Right ventricle myocardium superior (tissue), 1 donor: ENCODE measurements at places on chromosomes 16 and 17. TPM values are rescaled to one million over a fixed set of nuclear protein-coding genes. Genes with fewer than 3 reads are reported as not detected.

The CD300LB gene
- 0.16 TPM for total RNA-seq

The ITGA2B gene
- total RNA-seq = 0.62 TPM

The LLGL2 gene
- total RNA-seq = 3.6 TPM

The NACA2 gene
- total RNA-seq = not detected

The TBC1D3K gene
- total RNA-seq = not detected

The SPATA32 gene
- not detected for total RNA-seq

The CD79B gene
- 8.9 TPM for total RNA-seq

The KRT32 gene
- total RNA-seq = not detected

The PSMB10 gene
- total RNA-seq = 59.0 TPM

The RAMP2 gene
- total RNA-seq = 38.2 TPM

The OTOP3 gene
- total RNA-seq = not detected

The FBXO39 gene
- total RNA-seq = 0.13 TPM

The BFAR gene
- total RNA-seq = 30.5 TPM

The ALDH3A1 gene
- total RNA-seq = 0.27 TPM

The NPIPA2 gene
- total RNA-seq = 4.0 TPM

The APOBR gene
- total RNA-seq = 0.48 TPM

DNA sequence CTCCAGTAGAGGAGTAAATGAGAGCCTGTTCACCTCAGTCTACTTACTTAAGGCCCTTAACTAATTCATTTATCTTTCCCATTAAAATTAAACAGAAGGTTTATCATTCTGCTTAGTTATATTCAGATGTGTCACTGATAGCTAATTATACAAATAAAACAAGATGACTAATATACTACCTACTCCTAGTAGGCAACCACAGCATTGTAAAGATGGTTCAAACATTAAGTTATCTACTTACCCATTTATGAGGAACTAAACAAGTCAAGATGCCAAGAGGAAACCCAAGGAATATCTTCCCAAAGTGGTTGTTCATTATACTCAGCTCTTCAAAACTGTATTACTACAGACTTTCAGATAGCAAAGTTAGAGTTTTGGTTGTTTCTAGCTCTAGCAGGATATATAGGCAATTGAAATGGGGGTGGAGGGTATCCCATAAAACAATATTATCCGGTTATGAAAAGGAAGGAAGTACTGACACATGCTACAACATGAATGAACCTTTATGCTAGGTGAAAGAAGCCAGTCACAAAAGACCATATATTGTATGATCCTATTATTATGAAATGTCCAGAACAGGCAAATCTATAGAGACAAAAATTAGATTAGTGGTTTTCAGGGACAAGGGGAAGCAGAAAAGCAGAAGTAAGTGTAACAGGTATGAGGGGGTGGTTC lies 56.5 kb downstream of the SPAG9 start:
- DNase-seq = no peak

DNA sequence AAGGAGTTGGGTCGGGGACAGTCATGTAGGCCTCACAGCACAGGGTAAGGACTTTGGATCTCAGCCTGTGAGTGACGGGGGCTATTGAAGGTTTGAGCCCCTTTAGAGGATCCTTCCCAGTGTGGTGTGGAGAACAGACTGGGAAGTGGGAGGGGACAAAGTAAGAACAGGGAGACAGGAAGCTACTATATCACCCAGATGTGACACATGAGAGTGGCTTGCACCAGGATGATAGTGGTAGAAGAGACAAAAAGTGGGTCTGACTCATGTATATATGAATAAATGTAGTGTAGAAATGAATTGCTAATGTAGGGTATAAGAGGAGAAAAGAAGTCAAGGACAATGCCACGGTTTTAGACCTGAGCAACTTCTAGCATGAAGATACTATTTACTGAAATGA lies 4.5 kb downstream of the NUP93 start:
- DNase-seq = no peak

- peak; percentile 55 for DNase-seq
Observed at GRCh38 chr17:7626307-7626706, 1.3 kb downstream of the SAT2 start.

GRCh38 chr17:80826346-80826954 lies 165.2 kb upstream of the CHMP6 start:
- no peak for DNase-seq

- peak; percentile 47 for DNase-seq
Observed at GRCh38 chr16:68236137-68236825, 354 bp upstream of the ESRP2 start.

DNA sequence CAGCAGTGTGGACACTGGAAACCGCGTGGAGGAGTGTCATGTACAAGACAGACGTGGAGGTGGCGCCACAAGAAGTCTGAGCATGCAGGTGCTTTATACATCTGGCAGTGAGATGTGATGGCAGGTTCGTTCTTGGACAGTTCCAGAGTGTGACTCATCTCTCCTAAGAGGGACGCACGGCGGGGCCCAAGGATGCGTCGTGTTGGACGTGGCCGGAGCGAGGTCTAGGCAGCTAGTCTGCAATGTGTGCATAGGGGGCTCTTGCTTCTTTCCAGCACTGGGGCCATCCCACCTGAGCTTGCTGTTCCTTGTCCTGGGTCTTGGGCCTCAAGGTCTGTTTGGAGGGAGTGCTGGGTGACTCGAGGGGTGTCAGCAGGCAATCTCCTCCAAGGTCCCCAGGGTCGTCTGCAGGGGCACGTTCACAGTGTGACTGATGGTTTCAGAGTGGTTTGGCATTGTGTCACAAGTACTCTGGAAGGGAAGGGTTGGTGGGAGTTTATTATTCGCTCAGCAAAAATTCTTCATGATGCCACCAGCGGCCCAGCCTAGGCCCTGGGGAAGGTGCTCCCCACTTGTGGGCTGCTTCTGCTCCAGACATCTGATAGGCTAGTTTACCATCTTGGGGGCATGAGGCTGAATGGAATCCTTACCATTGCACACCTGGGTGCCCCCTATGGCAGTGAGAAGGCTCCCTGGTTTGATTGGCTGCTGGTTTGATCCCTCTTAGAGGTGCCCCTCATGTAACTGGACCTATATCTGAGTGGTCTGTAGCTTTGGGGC lies 22.1 kb downstream of the SPACA3 start:
- no peak for DNase-seq

DNA sequence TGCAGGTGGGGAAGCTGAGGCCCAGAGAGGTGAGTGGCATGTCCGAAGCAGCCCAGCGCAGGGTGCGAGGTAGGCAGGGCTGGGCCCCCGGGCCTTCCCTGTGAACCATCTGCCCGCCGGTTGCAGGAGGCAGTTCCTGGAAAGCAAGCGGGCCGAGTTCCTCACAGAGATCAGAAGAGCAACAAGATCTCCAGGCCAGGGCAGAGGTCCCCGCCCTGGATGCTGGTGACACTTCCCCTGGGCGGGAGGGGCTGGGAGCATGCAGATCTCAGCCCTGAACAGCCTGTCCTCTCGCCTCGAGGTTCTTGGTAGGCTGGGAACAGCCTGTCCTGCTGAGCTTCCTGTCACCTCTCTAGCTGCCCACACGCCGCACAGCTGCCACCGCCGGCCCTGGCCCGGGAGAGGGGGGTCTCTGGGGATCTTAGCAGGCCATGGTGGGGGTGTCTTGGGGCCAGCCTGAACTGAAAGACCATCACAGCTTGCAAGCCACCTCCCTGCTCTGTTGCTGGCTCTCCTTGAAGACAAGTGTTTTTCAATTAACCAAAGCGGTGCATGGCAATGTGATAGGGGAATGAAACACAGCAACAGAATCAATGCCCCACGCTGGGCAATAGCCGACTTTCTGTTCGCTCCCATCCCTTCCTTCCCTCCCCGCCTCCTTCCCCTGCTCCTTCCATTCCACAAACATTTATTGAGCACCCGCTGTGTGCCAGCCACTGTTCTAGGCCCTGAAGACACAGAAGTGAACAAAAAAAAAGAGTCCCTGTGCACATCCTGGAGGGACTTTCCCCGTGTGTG lies 31.7 kb downstream of the SOCS1 start:
- peak; percentile 90 for DNase-seq

DNA sequence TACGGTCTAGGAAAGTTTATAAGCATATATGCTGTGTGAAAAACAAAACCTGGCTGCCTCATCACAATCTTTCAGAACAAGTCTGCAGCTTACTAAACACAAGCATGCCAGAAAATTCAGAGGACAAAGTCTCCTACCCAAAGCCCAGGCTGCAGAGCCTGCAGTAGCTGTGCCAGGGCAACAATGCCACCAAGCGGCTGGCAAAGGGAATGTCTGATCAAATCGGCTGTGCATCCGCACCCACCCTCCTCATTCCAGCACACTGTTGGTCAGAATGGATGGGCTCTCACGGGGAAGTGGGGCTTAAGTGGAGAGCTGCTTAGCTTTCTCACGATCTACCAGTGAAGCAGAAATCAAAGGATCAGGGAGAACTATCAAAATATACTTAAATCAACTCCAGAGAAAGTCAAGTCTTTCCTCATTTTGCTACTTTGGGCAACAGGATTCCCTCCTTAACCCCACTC lies 73.5 kb downstream of the CYTH1 start:
- peak; percentile 69 for DNase-seq

DNA sequence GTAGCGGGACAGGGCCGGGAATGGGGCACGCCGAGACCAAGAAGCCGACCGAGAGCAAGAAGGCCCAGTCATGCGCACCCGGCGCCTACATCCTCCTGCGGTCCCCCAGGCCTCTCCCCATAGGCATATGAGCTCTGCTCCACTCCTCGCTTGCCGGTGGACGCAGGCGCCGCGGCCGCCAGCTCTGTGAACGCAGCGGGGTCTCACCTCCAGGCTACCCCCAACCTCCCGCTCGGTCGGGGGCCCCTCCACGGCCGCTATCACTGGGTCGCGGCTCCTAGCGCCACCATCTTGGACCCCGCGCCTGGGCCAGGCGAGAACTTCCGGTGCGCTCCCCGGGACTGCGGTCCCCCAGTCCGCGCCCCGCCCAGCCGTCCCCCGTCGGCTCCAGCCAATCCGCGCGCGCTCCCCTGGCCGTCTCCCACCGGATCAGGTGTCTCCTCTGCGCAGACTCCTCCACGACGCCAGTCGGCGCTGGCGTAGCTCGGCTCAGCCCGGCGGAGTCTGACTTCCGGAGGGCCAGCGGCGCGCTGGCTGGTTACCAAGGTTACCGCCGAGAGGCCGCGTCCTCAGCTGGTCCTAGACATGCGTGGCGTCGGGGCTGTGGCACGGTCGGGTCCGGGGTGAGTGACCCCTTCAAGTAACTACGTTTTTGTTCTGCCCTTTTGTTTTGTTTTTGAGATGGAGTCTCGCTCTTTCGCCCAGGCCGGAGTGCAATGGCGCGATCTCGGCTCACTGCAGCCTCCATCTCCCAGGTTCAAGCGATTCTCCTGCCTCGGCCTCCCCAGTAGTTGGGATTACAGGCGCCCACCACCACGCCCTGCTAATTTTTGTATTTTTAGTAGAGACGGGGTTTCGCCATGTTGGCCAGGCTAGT lies at the start of gene ZNF594:
ZNF594 (minus strand) TSS at position 328 of the 877 bp plus-strand sequence. CDS start 7,612 bp downstream, outside the sequence.
- peak; percentile 98 for DNase-seq

DNA sequence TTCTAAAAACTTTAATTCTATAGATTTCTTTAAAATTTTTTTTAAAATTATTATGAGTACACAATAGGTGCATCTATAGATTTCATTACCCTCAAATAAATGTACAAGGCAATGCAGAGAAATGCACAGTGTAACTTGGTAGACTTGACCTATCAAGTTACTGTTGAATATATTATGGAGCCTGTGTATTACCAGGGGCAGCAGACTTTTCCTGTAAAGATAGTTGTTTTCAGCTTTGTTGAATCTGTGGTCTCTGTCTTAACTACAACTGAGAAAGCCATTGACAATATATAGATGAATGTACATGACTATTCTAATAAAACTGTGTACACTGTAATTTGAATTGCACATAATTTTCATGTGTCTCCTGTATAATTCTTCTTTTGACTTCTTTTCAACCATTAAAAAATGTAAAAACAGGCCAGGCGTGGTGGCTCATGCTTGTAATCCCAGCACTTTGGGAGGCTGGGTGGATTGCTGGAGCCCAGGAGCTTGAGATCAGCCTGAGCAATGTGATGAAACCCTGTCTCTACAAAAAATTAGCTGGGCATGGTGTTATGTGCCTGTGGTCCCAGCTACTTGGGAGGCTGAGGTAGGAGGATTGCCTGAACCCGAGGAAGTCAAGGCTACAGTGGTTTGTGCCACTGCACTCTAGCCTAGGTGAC lies 39.4 kb downstream of the TENT4B start:
- no peak for DNase-seq

- no peak for DNase-seq
Observed at GRCh38 chr17:64095144-64095882, 34.6 kb downstream of the ERN1 start.

DNA sequence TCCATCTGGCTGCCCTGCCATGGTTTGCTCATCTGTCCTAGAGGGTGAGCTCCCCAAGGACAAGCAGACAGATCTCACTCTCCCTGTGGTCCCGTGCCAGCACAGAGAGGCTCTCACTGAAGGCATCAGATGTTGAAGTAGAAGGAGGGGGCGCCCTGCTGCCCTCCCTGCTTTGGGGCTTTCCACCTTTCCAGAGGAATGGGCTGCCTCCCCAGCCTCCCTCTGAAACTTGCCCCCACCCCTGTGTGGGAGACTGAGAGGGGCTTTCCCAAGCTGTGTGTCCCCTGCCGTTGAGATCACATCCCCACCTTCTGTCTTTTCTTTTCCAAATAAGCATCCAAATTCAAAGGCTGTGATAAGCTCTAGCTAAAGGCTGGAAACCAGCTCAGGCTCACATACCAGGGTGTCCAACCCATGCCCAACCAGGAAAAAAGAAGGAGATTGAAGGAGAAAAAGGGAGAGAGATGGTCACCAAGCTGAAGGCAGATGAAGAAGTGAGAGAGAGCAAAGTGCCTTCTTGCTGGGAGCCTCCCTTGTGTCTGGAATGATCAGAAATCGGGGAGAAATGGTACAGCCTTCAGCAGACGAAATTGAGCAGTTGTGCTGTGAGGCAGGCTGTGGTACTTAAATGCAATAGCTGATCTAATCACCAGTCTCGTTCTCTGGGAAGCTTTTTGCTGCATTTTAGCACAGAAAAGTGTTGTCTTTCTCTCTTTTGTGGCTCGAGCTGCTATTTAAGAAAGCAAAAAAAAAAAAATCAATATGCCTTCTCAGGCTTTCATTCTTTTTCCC lies 145.9 kb upstream of the LHX1 start:
- DNase-seq = no peak

- DNase-seq = no peak
Observed at GRCh38 chr16:60655514-60656153, 1380.6 kb downstream of the CDH8 start.

DNA sequence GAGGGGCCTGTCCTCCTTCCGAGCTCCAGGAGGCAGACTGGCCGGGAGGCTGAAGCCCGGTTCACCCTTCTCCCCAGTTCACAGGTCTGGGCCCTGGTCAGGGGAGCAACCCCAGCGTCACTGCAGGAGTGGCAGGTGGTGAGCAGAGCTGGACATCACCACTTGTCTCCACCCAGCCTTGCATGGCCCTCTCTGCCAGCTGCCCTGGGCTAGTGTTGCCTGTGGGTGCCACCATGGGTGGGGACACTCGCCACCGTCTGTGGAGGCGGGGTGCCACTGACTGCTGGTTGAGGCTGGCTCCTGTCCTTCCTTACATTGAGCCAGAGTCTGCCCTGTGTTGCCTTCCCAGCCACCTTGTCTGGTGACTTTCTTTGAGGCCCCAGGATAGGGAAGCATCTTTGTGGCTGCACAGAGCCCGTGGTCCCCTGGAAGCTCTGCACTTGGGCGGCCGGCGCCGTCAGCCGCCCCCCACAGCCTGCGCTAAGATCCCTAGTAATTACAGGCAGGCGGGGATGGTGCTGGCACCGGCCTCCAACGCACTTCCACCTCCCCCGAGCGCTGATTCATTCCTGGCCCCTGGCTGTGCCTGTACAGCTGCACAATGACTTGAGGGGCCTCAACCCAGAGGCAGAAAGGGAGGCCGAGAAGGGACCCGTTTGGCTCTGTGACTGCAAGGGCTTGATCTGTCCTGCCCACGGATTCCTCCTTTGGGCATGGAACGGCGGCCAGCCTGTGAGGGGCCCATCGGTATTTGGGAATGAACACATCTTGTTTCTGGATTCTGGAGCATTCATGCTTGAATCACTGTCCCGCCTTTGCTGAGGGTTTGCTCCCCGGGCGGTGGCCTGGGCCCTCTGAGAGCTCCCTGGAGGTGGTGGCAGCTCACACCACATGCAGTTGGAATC lies 5.2 kb downstream of the BAIAP2 start:
- no peak for DNase-seq
